Breast epithelium (tissue), 4 donors: ENCODE measurements at places on chromosomes 1 and 21. TPM values are rescaled to one million over a fixed set of nuclear protein-coding genes. Genes with fewer than 3 reads are reported as not detected.

CFHR1 gene
- total RNA-seq = not detected

TPTE gene
- total RNA-seq = not detected

CACNA1S gene
- not detected for total RNA-seq

PTAFR gene
- total RNA-seq = 5.6 TPM

NDUFS2 gene
- total RNA-seq = 129 TPM

TMEM59 gene
- total RNA-seq = 388 TPM

RAB7B gene
- 1.3 TPM for total RNA-seq

IL24 gene
- not detected for total RNA-seq

SELENBP1 gene
- total RNA-seq = 123 TPM

DOP1B gene
- total RNA-seq = 19.7 TPM

OR2L3 gene
- 0.15 TPM for total RNA-seq

STIL gene
- 3.2 TPM for total RNA-seq

S100A5 gene
- not detected for total RNA-seq
